ENCODE measurements at places on chromosomes 1 and 21.
A peak's percentile ranks its signal among the peaks of the same experiment; 100 is the strongest.

DNA sequence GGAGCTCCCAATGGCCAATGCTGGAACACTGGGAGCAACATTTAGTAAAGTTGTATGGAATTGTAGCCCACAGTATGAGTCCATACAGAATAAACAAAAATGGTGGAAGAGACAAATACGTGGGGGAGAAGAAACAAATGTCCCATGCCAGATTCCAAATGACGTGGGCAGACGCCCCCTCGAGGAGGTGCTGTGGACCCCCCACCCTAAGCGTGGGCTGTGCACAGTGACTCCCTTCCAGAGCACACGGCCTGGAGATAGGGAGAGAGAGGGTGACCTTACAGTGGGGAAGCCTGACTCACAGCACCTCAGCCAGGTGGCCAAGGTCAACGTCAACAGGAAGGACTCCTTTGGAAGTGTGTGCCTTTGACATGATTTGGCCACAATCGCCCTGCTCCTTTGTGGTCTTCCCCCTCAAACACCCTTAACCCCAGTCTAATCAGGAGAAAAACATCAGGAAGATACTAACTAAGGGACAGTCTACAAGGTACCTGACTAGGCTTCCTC, 13.7 kb upstream of the PDE9A start:
- no peak for DNase-seq

DNA sequence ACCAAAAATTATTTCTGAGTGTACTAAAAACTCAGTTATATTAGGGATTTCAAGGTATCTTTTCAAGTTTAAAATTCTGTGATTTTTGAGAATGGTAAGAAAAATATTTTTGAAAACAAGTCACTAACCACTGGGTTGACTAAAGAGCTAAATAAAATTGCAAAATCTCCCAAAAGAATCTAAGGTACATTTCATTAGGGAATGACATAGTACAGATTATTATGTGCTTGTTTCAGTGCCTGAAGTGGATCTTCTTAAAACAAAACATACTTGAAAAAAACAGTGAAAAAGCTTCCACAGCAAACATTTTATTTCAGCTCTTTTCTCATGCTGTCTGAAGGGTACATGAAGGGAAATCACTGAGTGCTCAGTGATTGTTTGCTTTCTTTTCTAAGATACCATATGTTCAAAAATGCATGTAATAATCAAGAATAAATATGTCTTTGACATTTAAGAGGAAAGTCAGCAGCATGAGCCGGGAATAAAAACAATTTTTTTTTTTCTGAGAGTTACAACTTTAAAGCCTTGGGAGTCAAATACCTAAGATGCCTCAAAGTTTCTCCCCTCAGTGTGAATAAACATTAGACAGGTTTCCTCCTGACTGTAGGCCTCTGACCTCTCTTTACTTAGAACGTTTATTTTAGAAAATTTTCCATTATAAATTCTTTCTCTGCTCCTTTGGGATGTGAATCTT, 200.7 kb downstream of the KCNT2 start:
- no peak for DNase-seq

GRCh38 chr1:160098852-160099561, 588 bp upstream of the IGSF8 start:
- peak; percentile 37 for DNase-seq

GRCh38 chr1:43763497-43763973, 56.2 kb downstream of the ST3GAL3 start:
- DNase-seq, result peak; percentile 95

GRCh38 chr1:205600085-205600484, 31.7 kb downstream of the ELK4 start:
- no peak for DNase-seq

DNA sequence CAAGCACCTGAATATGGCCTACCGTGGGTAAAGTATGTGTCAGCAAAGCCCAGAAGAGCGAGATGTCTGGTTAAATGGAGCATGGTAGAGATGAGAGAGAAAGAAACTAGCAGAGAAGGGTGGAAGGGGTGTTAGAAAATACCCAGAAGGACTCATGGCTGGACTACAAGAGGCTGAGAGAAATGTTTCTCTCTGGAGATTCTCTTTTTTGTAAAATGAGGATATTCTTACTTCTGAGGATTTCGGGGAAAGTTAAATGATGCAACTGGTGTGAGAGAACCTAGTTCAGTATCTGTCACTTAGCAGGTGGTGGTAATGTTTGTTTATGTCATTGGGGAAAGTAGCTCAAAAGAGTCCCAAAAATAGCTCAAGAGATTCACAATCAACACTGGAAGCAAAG, 7.2 kb upstream of the EPS15 start:
- DNase-seq, result no peak

GRCh38 chr1:182909578-182909977, 43.4 kb downstream of the SHCBP1L start:
- DNase-seq, result no peak

- no peak for DNase-seq
Measured at GRCh38 chr1:210607361-210607760, 278.7 kb downstream of the HHAT start.

DNA sequence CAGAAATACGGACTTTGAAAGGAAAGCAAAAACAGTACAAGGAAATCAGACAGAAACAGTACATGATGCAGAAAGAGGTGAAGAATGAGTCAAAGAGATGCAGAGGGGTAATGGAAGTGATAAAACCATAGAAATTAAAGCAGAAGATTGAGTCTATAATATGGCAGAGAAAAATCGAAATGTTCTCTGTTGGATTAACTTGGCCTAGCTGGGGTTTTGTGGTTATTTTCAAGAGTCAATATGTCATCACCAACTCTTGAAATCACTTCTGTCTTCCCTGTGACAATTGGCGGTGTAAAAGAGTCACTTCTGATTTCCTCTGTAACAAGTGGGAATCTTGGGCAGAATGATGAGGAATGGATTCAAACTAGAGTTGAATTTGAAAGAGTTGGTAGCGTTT, 7.4 kb downstream of the YTHDF2 start:
- no peak for DNase-seq

GRCh38 chr1:155481741-155482241, 80.8 kb downstream of the ASH1L start:
- no peak for DNase-seq

GRCh38 chr1:201648907-201649721, 110.2 kb downstream of the NAV1 start:
- DNase-seq, result no peak

DNA sequence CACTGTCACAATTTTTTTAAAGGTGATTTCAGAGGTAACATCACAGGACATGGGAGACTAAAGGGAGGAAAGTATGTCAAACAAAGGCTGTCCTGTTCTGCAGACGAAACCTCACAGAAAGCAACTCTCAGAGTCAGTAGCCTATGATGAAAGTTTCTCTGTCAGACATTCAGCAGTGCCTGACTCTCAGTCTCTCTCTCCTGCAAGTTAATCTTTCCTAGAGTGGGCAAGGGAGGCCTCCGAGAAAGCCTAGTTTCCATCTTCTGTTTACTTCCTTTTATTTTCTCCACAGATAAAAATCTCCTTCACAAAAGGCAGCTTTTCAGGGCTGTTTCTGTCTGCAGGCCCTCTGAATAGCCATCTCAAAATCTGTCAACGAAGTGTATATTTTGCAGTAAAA, 24.9 kb upstream of the FMO2 start:
- DNase-seq, result no peak

GRCh38 chr1:225882694-225883615, 775 bp upstream of the TMEM63A start:
- no peak for DNase-seq

- no peak for DNase-seq
Measured at GRCh38 chr1:229068270-229068987, 202.5 kb upstream of the RAB4A start.

- no peak for DNase-seq
Measured at GRCh38 chr1:23589585-23589986, 30.3 kb upstream of the ID3 start.

DNA sequence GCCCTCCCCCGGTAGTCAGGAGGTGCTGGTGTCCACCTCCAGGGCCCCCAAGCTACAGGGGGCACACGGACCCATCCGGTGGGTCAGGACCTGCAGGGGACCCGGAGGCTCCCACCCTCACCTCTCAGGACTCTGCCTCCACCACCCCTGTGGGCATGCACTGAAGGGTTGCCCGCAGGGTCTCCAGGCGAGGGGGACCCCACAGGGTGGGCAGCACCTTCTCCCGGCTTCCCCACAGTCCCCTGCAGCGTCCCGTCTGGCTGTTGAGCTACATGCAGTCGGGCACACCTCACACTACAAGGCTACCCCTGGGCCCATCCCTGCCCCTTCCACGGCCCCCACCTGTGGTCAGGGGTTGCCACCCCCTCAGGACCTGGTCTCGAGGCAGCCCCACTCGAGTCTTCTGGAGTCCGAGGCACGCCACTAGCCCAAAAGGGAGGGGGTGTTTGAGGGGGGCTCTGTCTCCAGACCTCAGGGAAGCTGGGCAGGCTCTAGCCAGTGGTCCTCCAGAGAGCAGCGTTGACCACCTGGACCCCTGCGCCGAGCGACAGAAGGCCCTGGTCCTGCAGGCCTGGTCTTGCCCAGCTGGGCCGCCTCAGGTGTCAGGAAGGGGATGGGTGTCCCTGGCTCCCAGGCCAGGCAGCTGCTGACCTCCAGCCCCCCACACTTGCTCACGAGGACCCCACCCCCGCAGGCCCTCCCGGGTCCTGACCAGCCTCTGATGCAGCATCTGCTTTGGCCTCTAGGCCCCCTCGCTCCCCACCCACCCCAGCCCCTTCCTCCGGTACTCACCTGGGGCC, 9.6 kb downstream of the PARS2 start:
- DNase-seq, result no peak

- no peak for DNase-seq
Measured at GRCh38 chr1:65211331-65211730, 63.3 kb downstream of the AK4 start.

DNA sequence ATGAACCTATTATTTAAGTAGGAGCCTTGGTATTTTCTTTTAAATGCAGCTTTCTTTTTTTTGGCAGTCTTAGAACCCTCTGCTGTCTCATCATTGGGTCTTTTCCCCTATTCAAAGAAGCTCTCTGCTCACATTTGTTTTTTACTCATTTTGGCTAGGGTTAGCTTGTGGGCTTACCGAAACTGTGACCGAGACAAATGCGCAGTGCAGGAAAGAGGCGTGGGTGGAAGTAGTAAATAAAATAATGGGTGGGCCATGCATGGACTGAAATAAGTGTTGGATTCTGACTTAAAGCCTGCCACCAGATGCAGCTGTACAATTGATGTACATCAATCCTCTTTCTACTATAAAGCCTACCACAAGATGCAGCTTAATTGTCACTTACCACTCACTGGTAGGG, 14.7 kb downstream of the XPR1 start:
- no peak for DNase-seq

DNA sequence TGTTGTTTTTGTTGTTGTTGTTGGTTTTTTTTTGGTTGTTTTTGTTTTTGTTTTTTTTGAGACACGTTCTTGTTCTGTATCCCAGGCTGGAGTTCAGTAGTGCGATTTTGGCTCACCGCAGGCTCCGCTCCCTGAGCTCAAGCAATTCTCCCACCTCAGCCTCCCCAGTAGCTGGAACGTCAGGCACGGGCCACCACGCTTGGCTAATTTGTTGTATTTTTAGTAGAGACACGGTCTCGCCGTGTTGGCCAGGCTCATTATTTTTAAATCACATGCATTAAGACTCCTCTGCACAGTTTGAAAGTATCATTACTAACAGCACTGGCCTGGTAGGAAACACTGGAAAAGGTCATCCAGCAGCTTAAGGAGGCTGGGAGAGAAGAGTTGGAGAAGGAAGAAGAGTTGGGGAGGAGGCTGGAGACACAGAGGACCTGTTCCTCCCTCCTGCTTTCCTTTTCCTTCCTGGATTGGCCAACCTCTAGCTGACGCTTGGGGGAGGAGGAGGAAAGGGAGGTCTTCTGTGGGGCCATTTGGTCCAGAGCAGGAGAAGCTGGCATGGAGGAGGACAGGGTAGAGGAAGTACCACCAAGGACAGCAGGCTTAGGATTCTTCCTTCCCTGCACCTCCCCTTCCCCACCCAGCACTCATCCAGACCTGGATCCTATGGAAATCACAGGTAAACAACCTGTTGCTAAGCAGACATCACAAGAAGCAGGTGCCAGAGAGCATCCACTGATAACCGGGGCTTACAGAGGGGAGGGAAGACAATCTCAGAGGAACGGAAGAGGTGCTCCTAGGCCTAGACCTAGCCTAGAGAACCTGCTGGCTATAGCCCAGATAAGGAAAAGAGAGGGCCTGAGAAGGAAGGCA, 71.9 kb upstream of the GOLT1A start:
- no peak for DNase-seq

- no peak for DNase-seq
Measured at GRCh38 chr1:115811140-115811828, 29.6 kb downstream of the NHLH2 start.

GRCh38 chr1:31760471-31761470, 3.4 kb downstream of the ADGRB2 start:
- DNase-seq, result no peak

GRCh38 chr1:77076759-77077158, 142.5 kb downstream of the PIGK start:
- no peak for DNase-seq

- no peak for DNase-seq
Measured at GRCh38 chr1:229871078-229871676, 195.9 kb upstream of the GALNT2 start.

- no peak for DNase-seq
Measured at GRCh38 chr1:240309769-240310168, 218.1 kb downstream of the FMN2 start.

GRCh38 chr1:209643285-209644020, 8.8 kb downstream of the LAMB3 start:
- DNase-seq, result no peak

DNA sequence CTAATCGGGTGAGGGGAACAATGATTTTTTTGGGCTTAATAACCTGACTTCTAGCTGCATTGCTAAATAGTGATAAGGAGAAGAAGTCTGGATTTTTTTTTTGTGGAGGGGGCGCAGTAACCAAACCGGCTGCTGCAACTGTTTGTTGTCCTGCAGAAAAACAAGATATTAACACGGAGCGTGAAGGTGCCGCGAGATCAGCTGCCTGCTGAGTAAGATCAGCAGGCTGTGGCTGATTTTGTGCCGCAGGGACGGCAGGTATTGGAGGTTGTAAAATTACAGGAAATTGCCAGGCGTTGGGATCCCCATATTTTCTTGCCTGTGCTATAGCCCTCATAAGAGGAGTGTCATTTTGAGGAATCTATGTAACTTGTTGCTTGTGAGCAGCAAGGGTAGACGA, 8.7 kb upstream of the LRRC47 start:
- DNase-seq, result no peak

DNA sequence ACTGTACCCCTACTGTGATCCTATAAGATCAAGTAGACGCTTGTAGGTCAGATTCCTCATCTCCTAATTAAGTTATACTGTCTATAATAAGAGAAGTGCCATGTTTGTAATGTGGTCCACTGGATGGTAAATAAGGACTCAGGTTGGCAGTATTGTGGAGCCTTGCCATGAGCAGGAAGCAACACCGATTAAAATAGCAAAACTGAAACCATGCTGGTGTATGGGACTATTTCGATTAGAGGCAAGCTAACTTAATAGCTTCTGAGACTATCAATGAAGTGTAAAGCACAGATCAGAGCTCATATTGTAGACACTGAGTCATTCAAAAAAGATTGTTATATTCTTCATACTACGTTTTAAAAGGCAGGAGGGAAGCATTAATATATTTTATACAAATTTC, 348.8 kb downstream of the HHAT start:
- DNase-seq, result no peak

- DNase-seq, result no peak
Measured at GRCh38 chr1:95449516-95449915, 215.5 kb downstream of the RWDD3 start.

GRCh38 chr1:117009132-117009531, 7.6 kb downstream of the CD101 start:
- no peak for DNase-seq

GRCh38 chr1:177368255-177368654, 197.5 kb downstream of the BRINP2 start:
- no peak for DNase-seq

Data from SK-N-MC (cell line).